Subcutaneous adipose tissue (tissue), 4 donors: ENCODE measurements at places on chromosomes 1 and 21. TPM values are rescaled to one million over a fixed set of nuclear protein-coding genes. Genes with fewer than 3 reads are reported as not detected.

Gene ETV3L
- not detected for total RNA-seq

Gene TESK2
- total RNA-seq, result 6.2 TPM

Gene SLC30A2
- total RNA-seq, result not detected

Gene RNU1-4
- total RNA-seq, result under 0.01 TPM

Gene RGS7
- total RNA-seq, result not detected

Gene ZBTB48
- 19.2 TPM for total RNA-seq

Gene MRTO4
- total RNA-seq, result 13.2 TPM

Gene DNAI4
- 1.9 TPM for total RNA-seq

Gene FNDC5
- total RNA-seq, result not detected

Gene SYCP1
- not detected for total RNA-seq

Gene KRTAP13-1
- total RNA-seq, result not detected

Gene SPRR5
- not detected for total RNA-seq

Gene RIMKLA
- total RNA-seq, result 0.17 TPM

Gene STUM
- 1.7 TPM for total RNA-seq

Gene PTPRC
- 58.4 TPM for total RNA-seq

Gene HSD3B1
- not detected for total RNA-seq

Gene SERPINC1
- total RNA-seq, result not detected

Gene TSSK3
- not detected for total RNA-seq

Gene SLC35F3
- not detected for total RNA-seq
